ENCODE measurements at places on chromosomes 13 and 19.

GRCh38 chr19:7661744-7662538 lies 6.9 kb upstream of the RETN start:
- DNase-seq, result no peak

DNA sequence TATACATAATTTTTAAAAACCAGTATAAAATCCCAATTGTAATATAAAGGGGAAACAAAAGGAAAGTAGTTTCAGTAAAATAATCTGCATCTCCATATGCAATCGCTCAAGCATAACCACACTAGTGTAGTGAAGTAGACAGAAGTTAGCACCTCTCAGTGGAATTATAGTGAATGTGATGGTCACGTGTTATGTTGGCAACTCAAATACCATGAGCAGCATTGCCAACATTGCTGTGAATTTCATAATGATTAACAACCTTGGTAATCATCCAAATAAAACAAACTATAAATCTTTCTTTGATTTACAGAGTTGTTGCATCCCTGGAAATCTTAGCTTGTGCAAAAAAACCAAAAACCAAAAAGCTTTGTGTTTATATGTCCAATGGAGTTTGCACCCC lies 77.3 kb upstream of the SIAH3 start:
- DNase-seq, result no peak

DNA sequence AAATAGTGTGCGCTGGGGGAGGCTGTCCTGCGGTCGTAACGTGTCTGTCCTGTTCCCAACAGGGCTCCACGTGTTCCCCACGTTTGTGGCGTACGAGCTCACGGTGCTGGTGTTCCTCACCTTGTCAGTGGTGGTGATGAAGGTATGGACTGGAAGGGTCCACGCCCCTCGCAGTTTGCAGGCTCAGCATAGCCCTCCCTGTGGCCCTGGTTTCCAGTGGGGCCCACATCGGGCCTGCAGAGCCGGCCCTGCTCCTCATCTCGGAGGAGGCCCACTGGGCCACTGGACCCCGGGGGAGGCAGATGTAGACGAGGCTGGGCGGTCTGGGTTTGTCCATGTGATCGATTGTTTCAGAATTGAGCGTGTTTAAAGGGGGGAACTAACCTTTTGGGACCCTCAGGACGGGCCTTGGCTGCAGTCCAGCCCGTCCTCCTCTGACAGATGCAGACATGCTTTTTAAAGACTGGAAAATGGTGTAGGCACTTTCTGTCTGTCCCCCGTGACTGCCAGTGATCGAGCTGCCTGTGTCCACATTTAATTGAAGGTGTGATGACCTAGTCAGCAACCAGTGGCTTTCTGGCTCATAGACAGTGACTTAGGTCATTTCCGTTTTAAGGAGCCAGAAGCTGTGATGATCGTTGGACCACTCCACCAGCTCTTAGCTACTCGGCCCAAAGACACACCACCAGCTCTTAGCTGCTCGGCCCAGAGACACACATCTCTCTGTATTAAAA lies 37.1 kb upstream of the TFDP1 start:
- no peak for DNase-seq

GRCh38 chr13:113295776-113296175 lies 1.3 kb upstream of the LAMP1 start:
- DNase-seq, result no peak

GRCh38 chr19:37593996-37594303 lies 642 bp downstream of the ZNF571 start:
- DNase-seq, result no peak

DNA sequence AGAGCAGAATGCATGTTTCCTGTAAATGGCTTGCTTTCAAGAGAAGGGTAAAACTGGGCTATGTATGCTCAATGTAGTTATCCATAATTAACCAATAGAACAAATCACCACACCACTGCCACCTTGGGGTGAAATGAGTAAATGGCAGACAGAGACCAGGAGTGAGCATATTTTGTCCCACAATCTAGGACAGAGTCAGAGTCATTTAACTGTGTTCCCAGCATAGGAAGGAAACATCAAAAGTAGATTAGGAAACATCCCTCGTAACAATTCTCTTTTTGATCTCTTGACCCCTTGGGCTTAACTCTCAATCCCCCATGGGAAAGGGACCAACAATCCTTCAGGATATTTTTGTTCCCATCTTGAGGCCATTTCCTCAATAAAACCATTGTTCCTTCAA lies 224.8 kb downstream of the NHLRC3 start:
- peak; percentile 64 for DNase-seq

DNA sequence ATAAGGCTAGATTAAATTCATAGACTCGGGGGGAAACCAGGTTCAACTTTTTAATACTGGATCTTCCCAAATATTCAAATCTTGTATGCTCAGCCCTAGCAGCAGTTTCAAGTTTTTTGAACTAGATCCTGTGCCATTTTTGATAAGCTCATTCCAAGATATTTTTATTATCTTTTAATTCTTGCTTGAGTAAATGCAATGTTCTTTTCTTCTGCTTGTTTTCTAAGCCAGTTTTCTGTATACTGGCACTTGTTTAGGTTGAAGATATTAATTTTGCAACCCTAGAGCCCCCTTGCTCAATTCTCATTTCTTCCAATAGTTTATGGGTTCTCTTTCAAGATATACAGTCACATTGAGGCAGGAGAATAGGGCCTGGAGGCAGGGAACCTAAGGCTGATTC lies 13.1 kb upstream of the PNMA8C start:
- no peak for DNase-seq

DNA sequence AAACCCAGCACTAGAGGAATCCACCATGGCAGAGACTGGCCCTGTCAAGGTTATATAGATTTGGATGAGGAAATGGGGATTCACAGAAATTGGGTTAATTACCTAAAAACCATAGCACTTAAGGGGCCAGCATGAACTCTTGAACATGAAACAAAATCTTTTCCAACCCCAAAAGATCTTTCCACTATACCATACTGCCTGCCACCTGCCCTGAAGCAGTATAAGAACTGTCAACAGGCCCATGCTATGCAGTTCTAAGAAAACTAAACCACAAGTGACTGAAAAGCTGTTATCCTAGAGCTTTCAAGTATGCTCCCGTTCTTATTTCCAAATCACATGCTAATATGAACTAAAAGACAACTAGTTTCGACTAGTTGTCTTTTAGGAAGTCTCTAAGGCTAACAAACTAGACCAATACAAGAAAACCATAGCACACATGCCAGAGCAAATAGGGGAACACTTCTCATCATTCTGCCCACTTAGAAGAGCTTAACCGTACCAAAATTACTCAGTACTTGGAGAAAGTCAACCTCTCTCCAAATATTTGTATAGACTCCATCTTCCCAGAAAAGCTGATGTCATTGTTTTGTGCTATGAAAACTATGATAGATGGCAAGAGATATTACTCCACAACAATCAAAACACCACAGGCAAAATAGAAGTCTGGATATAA lies 27.5 kb downstream of the HSPH1 start:
- DNase-seq, result peak; percentile 53

DNA sequence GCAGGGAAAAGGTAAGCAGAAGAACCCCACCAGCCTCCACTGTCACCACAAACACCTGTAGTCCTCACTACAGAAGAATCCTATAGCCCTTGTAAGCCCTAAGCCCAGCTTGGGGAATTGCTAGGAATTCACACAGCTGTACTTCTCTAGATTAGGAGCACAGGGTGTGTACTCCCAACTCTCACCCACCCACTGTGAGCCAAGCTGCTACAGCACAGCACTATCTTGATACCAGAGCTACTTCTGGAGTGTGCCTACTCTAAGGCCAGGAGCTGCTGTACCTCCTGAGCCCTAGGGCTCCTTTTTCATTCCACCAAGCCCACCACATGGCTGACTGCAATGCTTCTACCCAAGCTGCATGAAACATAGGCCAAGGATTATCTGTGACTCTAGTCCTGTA lies 122.3 kb upstream of the WASF3 start:
- no peak for DNase-seq
